ENCODE measurements at places on chromosomes 4 and X.

DNA sequence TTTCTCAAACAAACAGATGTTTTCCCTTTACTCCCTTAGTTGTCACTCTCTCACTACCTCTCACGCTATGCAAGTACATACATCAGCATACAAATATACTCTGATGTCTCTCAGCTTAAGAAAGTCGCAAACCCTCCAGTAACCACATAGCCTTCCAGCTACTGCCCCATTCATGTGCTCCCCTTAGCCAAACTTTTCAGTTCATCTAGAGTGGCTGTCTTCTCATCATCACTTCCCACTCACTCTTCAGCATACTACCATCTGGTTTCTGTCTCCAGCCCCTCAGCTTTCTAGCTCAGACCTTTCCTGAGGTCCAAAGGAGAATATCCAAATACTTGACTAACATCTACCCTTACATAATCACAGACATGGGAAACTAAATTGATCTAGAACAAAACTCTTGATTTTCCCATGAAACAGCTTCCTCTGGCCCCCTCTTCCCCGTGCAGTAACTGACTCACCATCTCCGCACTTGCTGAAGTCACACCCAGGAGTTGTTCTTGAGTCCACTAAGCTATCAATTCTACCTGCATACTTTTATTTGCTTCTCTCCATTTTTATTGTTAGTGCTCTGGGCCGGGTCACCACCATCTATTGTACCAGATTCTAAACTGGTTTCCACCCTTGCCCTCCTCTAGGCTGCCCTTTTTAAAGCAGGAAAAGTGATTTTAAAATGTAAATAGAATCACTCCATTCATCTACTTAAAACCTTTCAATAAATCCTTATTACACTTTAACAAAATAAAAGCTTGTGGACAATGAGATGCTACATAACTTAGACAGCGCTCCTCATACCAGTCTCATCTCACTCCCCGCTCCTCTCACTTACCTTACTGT is 57.2 kb downstream of the CASP6 start:
- DNase-seq = no peak

GRCh38 chr4:5300283-5300682 is 249.0 kb downstream of the STK32B start:
- DNase-seq = no peak

DNA sequence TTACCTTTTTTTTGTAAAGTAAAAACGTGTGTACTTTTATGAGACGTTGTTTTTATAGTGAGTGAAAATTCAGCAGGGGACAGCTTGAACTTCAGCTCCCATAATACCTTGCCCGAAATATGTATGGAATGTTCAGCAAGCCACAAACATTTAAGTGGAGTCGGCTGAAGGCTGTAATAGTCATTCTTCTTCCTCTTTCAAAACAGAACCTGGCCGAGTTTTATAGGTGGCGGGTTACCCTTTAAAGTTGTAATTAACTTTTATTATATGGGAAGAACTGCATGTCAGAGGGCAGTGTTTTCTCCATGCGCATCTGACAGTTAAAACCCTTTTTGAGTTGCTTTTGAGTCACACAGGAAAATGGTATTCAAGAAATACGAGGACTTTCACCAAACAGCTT is 50.7 kb downstream of the CLDN34 start:
- no peak for DNase-seq

- no peak for DNase-seq
Measured at GRCh38 chr4:1541449-1542225, 135.4 kb upstream of the NKX1-1 start.
